T-helper 9 cell (primary cell): ENCODE measurements at places on chromosomes 3 and 15.

- DNase-seq: peak; percentile 18
Observed at GRCh38 chr3:58307639-58308215, 1.4 kb downstream of the HTD2 start.

GRCh38 chr3:114827495-114827894 is 319.6 kb downstream of the ZBTB20 start:
- no peak for DNase-seq

DNA sequence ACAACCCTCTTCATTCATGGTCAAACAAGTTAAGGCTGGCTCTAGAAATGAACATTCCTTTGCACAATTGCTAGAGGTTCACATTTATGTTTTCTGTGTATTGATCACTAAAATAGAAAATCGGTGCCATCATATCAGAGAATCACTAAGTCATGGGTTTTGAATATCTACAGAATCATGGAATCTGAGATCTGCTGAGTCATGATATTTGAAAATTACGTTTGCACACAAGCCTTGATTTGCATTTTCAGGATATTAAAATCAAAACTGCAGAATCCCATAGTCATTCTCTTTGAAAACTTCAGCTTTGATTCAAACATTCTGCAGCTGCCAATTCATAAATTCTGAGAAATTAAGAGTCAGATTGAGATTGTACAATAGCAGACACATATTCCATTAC is 26.1 kb upstream of the CHRNA7 start:
- no peak for DNase-seq

GRCh38 chr3:107813026-107813425 is 277.8 kb downstream of the CD47 start:
- DNase-seq: no peak

GRCh38 chr3:62585861-62586260 is 212.5 kb upstream of the FEZF2 start:
- DNase-seq: no peak

GRCh38 chr3:23611737-23612295 is 193.9 kb upstream of the UBE2E1 start:
- no peak for DNase-seq

- no peak for DNase-seq
Observed at GRCh38 chr3:32474201-32474600, 28.5 kb downstream of the CMTM6 start.

- no peak for DNase-seq
Observed at GRCh38 chr15:90957031-90957790, 2.5 kb downstream of the RCCD1 start.

- DNase-seq: peak; percentile 57
Observed at GRCh38 chr3:115146418-115147328, at the start of gene ZBTB20. TSS of gene ZBTB20 (minus strand) at chr3:115147288.

DNA sequence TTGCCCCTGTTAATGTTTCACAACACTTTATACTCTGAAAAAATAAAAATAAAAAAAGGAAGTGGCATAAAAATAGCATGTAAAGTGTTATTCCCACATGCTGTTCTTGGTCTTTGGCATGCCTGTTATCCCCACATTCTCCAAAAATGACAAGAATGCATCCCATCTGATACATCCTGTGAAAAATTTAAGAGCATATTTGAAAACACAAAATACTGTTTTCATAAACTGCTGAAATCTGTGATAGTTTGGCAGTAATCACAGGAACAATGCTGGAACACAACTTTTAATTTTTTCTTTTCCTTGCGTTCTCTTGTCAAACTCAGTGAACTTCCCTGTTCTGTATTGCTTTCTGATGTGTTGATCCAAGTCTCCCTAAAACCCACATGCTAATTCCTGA is 288.8 kb downstream of the ROBO2 start:
- DNase-seq: no peak

GRCh38 chr15:66292571-66293418 is 573 bp upstream of the DIS3L start:
- no peak for DNase-seq

- no peak for DNase-seq
Observed at GRCh38 chr15:78623786-78624497, 3.1 kb upstream of the CHRNA3 start.

DNA sequence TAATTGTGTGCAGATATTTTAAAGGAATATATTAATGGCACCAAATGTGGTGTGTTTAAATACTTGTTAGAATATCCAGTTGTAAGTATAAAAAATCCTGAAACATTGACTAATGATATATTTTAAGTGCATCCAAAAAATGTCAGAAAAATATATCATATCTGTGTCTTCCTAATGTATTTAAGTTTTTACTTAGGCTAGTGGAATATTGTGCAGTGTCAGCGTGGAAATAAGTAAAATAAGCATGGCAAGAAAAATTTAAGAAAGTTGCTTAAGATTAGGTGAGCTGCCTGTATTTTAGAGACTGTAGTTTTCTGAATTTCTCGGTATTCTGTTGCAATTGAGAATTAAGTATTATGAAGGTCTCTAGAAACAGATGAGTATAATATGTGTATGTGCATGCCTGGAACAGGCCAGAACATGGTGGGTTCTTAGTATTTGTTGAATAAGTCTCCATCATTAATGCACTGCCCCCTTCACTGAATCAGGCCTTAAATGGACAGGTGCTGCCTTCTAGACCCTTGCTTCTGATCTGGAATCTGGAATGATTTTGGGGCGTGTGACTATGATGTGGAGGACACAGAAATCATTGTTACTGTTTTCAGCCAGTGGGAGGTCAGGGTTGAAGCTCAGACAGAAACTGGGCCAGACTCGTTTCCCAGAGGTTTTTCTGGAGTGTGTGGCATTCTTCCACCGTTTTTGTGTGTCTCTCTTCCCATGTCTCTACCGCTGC is 86.1 kb downstream of the TRAK1 start:
- DNase-seq: no peak

DNA sequence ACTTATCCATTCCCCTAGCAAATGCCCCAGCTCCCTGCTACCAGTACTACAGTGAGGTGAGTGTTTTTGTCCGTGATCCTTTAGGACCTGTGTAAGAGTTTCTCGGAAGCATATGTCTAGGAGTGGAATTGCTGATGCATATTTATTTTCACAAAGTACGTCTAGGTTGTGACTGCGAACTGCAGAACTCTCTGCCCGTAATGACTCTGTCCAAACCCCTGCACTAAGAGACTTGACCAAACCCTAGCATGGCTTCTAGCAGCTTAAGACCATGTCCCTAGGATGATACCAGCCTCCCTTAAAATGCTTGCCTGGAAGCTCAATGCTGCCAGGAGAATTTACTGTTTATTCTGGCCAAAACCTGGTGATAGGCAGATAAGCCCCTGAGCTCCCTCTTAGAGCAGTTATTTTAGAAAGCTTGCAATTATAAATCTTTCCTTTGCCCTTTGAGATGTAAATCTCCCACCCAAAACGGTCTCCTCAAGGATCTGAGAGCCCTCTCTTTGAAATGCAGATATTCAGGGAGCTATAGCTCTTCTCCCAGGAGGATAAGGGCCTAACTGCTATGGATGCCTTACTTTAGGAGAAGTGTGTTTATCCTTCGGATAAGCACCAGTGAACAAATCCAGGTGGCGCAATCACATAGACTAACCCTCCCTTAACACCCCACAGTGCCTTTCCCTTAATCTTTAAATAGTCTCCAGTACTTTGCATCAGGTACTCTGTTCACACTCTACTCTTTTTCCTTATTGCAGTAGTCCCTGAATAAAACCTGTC is 14.7 kb upstream of the CA12 start:
- no peak for DNase-seq

DNA sequence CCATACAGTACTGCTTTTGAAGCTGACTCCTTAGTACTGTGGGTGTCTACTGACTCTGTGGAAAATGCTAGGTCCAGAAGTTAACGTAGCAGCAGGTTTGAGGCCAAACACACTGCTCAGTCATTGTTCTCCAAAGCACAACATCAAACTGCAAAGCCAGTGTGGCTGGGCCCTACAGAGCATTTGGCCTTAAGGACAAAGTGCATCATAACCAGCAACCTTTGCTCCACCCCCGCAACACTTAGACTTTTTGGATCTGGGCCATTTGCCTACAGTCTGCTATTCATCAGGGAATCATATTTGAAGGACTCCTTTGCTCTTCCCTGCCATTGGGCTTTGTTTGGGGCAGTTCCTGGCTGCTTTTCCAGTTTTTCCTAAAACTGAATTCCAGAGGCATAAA is 43.1 kb upstream of the ARL6 start:
- no peak for DNase-seq

- no peak for DNase-seq
Observed at GRCh38 chr3:192825216-192825615, 92.4 kb downstream of the MB21D2 start.

GRCh38 chr3:14797731-14798130 is 21.0 kb upstream of the FGD5 start:
- no peak for DNase-seq

DNA sequence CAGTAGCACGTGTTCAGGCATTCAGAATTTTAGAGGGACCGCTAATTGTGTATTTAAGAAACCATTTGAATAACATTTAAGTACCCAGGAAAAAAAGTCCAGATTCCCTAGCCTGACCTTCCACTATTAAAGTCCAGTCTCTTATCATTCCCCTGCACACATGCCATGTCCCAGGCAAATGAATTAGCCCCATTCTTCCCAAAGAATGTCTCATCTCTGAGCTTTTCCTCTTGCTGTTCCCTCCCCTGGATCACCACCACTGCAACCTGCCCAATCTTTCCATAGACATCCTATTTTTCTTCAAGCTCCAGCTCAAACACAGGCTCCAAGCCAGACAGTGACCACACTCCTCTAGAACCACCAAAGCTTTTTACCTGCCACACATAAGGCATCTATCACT is 25.9 kb downstream of the PLD1 start:
- no peak for DNase-seq

- no peak for DNase-seq
Observed at GRCh38 chr3:38827791-38828190, 11.8 kb upstream of the SCN10A start.

DNA sequence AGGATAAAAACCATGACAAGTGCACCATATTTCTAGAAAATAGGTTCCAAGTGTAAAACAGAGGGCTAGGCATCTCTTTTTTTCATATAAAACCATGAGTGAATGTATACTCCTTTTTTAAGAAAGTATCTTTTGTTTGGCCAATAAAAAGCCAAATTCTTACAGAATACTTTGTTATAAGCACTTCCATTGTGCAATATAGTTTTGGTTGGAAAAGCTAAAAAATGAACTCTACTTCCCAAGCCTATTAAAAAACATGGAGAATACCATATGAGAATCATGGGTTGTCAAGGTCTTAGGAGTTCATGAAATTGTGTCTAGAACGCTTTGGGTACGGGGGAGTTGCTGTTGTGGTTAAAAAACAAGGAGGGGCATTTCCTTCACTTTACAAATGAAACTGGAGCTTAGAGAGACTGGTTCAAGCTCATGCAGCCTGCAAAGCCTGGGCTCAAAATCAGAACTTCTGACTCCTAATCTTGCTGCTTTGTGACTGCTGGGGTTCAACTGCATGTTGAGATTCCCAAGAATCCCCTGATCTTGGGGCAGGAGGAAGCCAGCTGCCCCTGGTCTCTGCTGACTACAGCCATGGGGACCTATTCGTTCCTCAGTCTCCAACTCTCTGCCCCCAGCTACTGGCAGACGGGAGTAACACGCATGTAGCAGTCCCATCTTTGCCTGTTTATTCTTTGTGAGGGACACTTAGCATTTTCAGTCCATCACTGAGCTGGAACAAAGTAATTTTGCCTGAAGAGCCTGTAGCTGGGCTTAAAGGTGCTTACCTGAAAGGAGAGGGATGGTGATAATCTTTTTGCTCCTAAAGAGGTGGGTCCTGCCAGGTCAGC is 229.1 kb downstream of the CHST2 start:
- DNase-seq: no peak

DNA sequence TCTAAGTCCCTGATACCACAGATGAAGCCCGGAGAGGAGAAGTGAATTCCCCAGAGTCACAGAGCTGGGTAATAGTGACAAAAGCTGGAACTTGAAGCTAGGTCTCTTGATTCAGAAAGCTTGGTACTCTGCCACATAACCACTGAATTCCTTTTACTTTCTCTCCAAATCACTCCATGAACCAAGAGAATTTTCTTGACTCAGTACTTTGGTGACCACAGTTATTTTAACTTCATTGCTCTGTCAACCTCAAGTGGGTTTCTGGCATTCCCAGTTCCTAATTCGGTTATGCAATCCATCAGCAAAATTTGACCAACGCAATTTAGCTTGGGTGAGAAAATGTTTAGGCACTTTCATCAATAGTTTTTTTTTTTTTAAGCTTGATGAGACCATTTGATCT is 61.0 kb upstream of the PPARG start:
- DNase-seq: no peak

- no peak for DNase-seq
Observed at GRCh38 chr3:159059395-159059794, 257.5 kb downstream of the MFSD1 start.

- DNase-seq: no peak
Observed at GRCh38 chr15:74890665-74890960, 771 bp downstream of the MPI start.

DNA sequence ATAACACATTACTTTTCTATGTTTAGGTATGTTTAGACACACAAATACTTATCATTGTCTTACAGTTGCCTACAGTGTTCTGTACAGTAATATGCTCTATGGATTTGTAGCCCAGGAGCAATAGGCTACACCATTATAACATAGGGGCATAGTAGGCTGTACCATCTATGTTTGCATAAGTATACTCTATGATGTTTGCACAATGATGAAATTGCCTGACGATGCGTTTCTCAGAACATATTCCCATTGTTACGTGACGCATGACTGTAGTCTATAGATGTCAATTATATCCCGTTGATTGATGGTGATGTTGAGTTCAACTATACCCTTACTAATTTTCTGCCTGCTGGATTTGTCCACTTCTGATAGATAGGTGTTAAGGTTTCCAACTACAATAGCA is 139.4 kb upstream of the PFN2 start:
- DNase-seq: no peak

DNA sequence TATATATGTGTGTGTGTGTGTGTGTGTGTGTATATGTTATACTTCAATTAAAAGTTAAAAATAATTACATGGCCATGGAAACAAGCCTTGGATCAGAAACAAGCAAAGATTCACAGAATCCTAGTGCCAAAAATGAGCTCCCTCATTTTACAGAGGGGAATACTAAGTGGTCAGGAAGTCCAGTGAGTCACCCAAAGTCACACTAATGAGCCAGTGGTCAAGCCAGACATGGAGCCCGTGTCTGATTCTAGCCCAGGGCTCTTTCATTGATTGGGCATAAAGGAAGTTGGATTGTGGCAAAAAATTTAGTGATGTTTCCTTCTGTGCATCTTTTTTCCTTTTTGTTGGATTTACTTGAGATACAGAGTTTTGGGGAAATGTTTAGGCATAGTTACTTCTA is 152.5 kb upstream of the NPHP3 start:
- DNase-seq: no peak

DNA sequence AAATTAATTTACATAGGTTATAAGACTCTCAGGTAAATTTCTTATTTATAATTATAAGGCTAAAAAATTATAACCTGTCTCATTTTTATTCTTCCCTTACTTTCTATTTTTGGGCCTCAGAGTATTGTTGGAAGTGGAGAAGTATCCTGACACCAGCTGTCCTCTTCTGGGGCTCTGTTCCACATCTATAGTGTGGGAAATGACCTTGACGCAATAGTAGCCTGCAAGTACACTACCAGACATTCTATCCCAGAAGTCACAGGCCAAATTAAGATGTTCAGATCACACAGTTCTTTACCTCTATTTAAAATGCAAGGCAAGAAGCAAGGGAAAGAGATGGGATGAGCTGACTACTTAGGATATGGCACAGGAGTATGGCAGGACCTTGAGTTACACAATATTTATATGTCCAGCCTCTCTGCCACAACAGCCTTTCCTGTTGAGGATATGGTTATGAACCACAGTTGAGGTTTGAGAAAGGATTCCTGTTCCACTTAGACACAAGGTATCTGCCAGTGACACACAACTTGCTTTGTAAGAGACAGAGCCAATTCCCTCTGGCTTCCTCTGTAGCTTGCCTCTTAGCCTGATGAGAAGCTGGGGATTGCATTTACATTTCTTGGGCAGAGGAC is 158.0 kb upstream of the IL12A start:
- DNase-seq: no peak
